ENCODE measurements at places on chromosomes 2 and 18.

DNA sequence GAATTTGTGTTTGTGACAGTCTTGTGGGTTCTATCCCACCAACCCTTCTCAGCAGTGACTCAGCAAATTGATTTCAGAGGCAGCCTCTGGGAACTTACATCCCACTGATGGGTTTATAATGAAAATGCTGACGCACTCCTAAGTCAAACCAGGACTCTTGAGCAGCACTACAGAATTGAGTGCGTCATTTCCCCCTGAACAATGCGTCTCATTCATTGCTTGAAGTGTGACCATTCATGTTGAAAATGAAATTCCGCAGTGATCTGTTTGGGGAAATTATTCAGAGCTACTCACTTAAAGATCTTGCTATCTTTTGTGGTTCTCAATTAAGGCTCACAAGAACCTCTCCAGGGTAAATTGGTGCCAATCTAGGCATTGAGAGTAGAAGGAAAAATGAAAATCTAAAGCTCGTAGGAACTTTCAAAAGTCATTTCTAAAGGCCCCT is 417.7 kb upstream of the SLC14A2 start:
- no peak for DNase-seq

- no peak for DNase-seq
Measured at GRCh38 chr2:10522170-10522448, 74.0 kb upstream of the ODC1 start.

GRCh38 chr18:76530846-76531245 is 35.8 kb upstream of the ZNF516 start:
- no peak for DNase-seq

GRCh38 chr2:8268172-8268783 is 413.6 kb upstream of the ID2 start:
- no peak for DNase-seq

GRCh38 chr2:160635488-160635887 is 141.9 kb upstream of the RBMS1 start:
- DNase-seq = no peak

- no peak for DNase-seq
Measured at GRCh38 chr2:190929919-190930318, 49.3 kb downstream of the GLS start.

DNA sequence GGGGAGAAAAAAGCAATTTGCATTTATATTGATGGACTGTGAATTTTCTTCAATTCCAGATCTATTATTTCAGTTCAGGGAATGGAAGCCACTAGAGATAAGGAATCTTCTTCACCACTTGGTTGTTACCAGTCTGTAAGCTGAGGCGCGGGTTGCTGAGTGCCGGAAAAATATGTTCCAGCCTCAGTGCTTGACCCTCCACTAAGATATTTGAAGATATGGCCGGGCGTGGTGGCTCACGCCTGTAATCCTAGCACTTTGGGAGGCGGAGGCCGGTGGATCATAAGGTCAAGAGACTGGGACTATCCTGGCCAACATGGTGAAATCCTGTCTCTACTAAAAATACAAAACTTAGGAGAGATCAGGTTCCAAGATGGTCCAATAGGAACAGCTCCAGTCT is 9.1 kb upstream of the HMSD start:
- no peak for DNase-seq

DNA sequence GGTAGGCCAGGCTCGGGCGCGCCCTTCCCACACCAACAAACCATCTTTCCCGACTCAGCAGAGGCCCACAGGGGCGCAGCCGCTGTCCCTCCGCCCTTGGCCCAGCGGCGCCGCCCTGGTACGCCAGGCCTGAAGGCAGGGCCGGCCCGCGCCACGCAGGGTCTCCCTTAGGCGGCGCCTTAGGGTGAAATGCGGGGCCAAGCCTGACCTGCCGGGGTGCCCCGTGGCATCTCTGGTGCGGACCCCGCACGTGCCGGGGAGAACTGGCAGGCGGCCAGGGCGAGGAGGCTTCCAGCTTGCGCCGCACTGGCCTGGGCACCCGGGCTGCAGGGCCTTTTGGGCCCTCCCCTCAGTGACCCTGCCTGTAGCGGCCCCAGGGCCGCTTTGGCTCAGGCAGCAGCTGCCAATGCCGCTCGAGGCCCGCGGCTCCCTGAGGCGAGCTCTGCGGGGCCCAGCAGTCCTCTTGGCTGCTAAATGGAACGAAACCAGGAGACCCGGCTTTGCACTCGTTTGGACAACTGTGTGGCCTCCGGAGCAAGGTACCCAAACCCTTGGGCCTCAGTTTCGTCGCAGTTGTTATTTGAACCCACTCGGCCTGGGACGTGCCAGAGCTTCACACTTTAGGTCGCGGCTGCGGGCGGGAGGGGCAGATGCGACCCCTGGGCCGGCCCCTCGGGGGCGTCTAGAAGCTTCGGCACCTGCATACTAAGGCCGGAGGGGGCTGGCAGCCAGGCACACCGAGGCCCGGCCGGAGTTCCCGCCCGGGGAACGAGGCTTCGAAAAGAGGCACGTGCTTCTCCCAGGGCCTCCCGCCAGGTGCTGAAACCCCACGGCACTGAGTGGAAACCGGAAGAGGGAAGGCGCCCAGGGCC is 8.5 kb downstream of the OTX1 start:
- DNase-seq = no peak

DNA sequence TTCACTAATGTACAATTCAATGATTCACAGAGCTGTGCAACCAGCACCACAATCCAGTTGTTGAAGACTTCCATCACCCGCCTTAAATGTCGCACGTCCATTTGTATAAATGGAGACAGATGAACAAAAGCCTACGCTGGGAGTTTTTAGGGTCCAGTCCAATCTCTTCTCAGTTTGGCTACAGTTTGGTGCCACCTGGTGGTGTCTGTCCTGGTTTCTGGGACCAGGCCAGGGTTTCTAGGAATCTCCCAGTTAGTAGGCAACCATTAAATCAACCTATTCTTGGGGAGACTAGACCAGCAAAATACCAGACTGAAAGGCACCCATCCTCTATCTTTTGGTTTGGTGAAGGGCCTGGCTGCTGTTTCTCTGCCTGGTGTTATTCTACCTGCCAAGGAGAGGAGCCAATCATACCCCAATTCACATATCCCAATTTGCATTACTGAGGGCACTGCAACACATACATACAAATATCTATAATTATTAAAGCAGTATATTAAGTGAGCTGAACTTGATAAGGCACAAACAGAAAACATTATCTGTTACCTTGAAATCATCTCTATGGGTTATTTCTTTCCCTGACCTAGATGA is 3.2 kb upstream of the DDX1 start:
- no peak for DNase-seq

DNA sequence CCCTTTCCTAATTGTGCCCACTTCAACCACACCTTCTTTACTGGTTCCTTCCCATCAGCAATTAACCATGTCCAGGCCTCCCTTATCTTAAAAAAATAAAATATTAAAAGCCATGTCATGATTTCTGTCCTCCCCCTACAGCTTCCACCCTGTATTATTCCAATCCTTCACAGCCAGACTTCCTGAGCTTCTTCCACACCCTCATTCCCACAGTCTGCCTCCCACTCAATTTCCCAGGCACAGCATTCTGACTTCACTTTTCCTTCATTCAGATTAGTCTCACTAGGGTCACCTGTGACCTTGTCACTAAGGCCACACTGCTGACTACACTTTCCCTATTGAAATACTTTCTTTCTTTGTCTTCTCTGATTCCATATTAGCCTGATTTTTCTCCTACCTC is 159.4 kb downstream of the DIS3L2 start:
- DNase-seq = no peak

GRCh38 chr2:222218786-222219185 is 80.0 kb downstream of the PAX3 start:
- DNase-seq = no peak

- no peak for DNase-seq
Measured at GRCh38 chr18:38951633-38952032, 1386.0 kb upstream of the CELF4 start.

DNA sequence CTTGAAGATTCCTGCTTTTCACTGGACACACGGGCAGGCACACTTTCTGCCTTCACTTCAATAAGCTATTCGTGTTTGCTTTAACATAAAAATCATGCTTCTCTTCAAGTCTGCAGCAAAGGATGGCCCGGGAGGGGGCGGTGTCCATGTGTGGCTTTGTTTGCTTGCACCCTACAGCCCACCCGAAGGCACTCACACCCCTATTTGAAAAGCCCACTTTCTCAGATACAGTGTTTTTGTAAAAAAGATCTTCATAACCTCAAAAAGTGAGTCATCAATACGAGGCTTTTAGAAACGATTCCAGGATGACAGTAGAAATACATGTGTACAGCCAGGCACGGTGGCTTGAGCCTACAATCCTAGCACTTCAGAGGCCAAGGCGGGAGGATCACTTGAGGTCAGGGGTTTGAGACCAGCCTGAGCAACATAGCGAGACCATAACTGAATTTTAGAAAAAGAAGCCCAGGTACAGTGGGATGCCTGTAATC is 36.5 kb upstream of the HPCAL1 start:
- DNase-seq = no peak

- no peak for DNase-seq
Measured at GRCh38 chr2:204228169-204228886, 291.8 kb downstream of the ICOS start.

GRCh38 chr2:159933727-159934049 is 128.7 kb downstream of the PLA2R1 start:
- no peak for DNase-seq

- no peak for DNase-seq
Measured at GRCh38 chr2:50748671-50749070, 283.3 kb downstream of the NRXN1 start.

DNA sequence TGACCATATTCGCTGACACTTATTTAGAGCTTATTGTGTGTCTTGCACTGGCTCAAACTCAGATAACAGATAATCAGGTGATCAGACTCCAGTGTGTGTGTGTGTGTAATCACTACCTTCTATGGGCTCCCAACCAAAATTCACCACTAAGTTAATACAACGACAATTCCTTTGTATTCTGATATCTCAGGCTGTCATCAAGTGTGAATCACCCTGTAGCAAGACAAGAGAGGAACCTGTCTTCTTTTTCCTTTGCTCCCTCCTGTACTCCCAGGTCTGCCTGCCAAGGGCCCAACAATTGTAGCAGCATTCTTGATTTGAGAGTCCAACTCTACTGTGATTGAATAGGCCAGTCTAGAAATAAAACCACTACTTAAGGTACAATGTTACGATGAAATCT is 25.8 kb downstream of the ITGB6 start:
- no peak for DNase-seq

DNA sequence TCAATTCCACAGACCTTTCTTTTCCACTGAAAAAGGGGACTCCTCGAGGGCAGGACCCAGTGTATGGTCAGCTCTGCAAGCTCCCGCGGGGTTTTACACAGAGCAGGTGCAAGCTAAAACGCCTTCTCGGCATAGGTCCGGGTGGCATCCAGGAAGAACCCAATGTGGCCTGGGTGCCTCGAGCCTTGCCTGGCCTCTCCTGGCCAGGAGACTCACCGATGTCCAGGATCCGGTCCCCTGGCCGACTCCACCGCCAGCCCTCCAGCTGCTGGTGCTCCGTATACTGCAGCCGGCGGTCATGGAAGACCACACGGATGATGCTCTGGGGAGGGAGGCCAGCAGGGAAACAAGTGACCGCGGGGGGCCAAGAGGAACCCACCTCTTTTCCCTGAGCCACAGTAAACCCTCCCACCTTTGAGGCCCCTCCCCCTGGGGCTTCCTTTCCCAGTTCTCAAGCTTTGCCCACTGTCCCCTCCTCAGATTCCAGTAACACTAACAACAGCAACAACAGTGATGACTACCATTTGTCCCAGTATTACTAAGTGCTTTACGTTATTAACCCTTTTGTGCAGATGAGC is 36.1 kb downstream of the TFCP2L1 start:
- no peak for DNase-seq

DNA sequence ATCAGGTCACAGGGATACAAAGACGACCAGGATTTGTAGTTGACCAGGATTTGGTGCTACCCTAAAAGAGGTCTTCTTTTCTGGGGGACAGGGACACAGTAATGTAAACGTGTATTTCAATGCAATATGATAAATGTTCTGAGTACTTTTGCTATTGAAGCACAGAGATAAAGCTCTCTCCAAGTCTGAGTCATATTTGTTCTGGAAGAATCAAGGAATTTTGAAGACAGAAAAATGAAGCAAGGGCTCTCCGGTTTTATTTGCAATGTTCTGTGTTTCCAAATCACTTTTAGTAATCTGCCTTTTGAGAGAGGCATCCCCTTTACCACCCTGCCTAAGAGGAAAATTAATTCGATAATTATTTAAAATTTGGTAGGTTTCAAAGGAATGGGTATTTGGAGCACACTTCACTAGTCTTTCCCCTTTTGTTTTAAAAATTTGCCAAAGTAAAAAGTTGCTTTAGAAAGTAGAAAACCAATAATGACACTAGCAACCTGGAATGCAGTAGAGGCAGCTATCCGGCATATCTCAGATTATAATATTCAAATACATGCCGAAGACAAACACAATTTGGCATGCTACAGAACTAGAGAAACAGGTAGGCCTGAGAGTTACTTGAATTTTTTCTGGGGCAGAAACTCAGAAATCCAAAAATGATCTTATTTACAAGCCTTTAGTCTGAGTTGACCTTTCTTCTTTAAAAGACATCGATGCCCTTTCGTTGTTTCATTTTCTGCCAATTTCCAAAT is 82.7 kb downstream of the MREG start:
- no peak for DNase-seq

GRCh38 chr18:23819001-23819400 is 129.7 kb downstream of the LAMA3 start:
- no peak for DNase-seq

DNA sequence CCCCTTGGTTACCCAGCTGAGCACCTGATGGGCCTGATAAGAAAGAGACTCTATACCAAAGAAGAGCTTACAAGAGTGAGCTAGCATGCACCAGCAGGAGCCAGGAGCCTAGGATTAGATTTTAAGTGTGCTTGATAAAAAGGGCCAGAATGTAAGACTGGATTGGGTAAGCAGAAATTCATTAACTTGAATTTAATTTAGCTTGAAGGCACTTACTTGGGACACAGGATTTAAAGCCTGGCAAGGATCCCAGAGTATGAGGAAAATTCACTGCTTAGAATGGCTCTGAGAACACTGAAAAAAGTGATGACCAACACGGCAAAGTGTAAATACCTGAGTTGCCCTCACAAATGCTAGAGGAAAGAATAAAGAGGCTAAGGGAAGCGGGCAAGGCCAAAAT is 91.3 kb upstream of the RBBP8 start:
- no peak for DNase-seq

DNA sequence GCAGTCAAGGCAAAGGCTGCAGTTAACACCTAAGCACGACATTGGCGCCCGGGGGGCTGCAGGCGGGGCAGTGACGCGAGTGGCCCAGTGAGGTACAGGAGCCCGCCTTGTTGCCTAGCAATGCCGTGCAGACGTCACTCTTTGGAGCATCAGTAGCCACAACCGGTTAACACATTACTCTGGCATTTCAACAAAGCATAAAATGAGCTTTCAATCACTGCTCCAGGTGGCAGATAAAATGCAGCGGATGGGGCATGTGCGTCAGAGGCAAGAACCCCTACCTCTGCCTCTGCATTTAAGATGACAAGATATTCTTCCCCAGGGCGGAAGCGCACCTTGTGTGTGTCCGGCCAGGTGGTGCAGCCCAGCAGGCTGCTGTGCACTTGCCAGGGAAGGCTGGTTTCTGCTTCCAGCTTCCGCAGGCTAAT is 139.4 kb downstream of the MTCL1 start:
- DNase-seq = no peak

GRCh38 chr18:74082742-74083556 is 64.7 kb downstream of the FBXO15 start:
- no peak for DNase-seq

- DNase-seq = no peak
Measured at GRCh38 chr18:72456802-72457201, 87.3 kb downstream of the CBLN2 start.

GRCh38 chr2:216522892-216523502 is 24.4 kb downstream of the RPL37A start:
- no peak for DNase-seq

- no peak for DNase-seq
Measured at GRCh38 chr18:36769172-36769571, 59.6 kb downstream of the TPGS2 start.

Data from T-helper 1 cell (primary cell).